ENCODE measurements at places on chromosomes 12 and 14.

DNA sequence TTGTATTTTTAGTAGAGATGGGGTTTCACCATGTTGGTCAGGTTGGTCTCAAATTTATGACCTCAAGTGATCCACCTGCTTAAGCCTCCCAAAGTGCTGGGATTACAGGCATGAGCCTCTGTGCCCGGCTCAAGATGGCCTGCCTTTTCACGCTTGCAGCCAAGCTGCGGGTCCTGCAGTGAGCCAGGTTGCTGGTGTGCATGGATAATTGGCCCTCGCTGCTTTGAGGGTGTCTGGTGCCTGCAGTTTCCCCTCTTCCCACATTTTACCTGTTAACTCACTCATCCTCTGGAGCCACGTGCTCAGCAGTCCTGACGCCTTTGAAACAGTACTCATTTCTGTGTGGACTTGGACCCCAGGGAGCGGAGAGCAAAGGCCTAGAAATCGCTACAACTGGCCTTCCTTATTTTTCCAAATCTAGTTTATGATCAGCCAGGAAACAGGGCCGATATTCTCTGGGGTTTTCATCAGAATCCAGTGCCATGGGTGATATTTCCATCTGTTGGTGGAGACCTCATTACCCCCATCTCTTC lies 42.2 kb downstream of the TPCN1 start:
- DNase-seq = no peak

GRCh38 chr12:26786491-26786864 lies 46.5 kb downstream of the ITPR2 start:
- no peak for DNase-seq

- no peak for DNase-seq
Observed at GRCh38 chr14:63011623-63012022, 33.6 kb downstream of the KCNH5 start.

- DNase-seq = no peak
Observed at GRCh38 chr12:93536766-93537488, 35.5 kb upstream of the SOCS2 start.

- no peak for DNase-seq
Observed at GRCh38 chr12:25332143-25332542, 81.4 kb upstream of the KRAS start.

- DNase-seq = no peak
Observed at GRCh38 chr14:100658181-100658886, 68.4 kb upstream of the DLK1 start.

GRCh38 chr12:67161322-67161918 lies 107.7 kb upstream of the CAND1 start:
- DNase-seq = peak; percentile 38

GRCh38 chr12:3342051-3342450 lies 149.0 kb upstream of the PRMT8 start:
- DNase-seq = peak; percentile 1

DNA sequence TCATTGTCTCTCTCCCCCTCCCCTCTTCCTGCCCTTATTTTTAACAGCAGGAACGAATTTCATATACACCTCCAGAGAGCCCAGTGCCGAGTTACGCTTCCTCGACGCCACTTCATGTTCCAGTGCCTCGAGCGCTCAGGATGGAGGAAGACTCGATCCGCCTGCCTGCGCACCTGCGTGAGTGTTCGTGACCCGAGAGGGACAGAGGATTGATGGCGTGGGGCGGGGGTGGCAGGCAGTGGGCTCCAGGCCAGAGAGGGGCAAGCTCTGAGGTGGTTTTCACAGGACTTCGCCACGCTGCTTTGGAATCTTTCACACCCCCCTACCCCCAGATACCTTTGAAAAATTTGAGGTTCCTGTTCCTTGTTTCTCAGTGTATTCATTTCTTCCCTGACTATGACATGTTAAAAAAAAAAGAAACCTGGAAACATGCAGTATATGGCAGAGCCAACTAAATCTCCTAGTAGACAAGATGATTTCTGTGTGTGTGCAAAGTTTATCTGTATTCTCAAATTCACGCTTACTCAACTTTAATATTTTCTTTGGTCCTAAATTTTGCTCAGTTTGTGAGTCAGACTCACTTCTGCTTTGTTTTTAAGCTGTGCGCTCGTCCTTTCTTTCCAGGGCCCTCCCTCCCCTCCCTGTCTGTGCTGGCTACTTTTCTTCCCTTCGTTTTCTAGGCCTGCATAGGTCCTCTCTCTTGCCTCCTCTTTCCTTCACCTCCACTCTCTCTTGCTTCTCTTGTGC lies 103.1 kb downstream of the ETV6 start:
- DNase-seq = no peak

DNA sequence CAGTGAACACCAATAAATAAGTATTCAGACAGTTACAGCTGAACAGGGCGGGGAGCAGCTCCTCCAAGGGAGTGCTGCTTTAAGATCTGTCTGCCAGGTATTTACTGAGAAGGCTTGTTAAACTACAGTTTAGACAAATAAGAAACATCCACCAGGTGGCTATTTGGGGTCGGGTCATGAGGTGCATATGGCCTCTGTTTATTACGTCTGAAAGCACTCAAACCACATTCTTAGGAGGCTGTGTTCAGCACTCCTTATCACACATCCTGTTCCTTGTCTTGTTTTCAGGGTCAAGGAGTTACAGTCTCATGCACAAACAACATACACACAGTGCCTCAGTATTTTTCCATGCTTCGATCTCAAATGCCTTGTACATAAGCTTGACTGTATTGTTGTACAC lies 78.8 kb downstream of the KCNMB4 start:
- no peak for DNase-seq

- DNase-seq = peak; percentile 75
Observed at GRCh38 chr12:121811434-121812319, 7.9 kb downstream of the SETD1B start.

- DNase-seq = no peak
Observed at GRCh38 chr14:65238456-65238855, 136.1 kb upstream of the MAX start.

DNA sequence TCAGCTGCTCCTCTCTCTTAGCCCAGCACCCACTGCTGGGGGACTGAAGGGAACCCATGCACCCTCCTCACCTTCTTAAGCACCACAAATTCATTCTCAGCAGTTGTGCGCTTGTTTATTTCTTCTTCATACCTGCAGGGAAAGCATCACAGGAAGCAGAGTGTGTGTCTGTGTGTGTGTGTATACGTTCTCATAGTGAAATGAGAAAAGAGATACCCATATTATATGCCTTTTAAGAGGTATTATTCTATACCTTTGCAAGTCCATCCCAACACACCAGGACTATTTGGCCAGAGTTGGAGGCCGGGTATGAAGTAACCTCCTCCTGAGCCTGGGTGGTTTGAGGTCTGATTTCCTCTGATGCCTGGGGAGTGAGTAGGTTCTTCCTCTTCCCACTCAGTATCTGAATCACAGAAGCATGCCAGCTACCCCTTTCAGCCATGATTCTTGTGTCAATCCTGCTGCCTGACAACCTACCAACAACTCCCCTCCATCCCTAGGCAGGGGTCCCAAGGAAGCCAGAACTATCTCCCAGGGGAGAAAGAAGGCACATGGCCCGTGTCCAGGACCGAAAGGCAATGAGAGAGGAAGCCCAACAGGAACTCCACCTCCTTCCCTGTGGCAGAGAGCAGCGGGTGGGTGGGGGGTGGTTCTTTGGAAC lies 3.0 kb downstream of the KRT73 start:
- no peak for DNase-seq

DNA sequence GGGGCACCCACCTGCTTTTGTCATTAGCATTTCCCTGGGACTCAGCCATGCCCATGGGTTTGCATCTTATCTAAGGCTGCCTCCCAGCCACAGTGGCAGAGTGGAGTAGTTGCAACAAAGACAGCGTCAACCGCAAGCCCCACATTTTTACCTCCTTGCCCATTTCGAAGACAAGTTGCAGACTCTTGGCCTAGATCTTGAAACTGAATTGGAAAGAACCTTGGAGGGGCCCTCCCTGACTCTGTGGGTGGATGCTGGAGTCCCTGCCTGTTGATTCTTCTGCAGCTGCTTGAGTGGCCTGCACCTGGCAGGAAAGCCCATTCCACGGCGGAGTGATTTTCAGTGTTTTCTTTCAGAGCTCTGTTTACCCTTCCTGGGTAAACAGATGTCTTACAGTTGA lies 309.0 kb downstream of the VRK1 start:
- no peak for DNase-seq

DNA sequence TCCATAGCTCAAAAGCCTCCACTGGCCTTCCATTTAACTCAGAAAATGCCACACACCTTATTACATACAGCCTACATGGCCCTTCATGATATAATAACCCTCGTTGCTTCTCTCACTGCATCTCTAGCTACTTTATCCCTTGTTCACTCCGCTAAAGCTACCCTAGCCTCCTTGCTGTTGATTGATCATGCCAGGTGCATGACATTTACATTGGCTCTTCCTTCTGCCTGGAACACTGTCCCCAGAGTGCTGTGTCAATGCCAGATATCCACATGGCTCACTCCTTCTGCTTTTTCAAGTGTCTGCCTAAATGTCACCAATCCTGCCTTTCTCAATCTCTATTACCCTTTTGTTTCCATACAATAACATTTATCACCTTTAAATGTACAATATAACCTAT lies 58.3 kb downstream of the CAND1 start:
- no peak for DNase-seq

DNA sequence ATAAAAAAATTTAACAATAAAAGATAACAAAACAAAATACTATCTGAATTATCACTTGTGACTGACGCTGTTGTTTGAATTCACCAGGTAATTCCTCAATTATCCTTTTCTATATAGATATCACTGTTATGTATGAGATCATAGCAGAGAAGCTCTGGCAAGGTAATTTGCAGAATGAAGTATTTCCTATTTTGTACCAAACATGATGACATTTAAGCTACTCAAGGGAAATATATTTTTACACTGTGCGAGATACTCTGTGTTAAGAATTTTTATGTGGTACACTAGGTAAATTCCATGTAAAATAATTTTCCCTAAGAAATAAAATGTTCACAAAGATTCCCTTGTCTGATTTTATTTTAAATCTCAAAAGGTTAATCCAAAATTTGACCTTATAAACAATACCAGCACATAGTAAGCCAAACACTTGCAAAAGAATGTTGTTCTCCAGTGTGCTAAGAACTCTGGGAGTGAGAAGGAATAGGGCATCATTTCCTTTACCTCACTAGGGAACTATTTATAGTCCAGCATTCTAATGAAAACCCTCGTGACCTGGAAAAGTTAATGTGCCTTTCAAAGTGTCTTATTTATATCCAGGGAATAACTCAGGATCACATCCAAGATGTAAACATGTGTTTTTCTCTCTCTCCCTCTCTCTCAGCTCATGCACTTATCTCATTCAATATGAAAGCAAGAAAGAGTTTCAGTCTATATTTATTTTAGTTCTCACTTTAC lies 115.2 kb upstream of the RAP1B start:
- DNase-seq = no peak

- DNase-seq = no peak
Observed at GRCh38 chr12:25151476-25151875, 43.5 kb downstream of the DNAI7 start.

- DNase-seq = no peak
Observed at GRCh38 chr12:41520869-41521268, 332.7 kb downstream of the PDZRN4 start.

DNA sequence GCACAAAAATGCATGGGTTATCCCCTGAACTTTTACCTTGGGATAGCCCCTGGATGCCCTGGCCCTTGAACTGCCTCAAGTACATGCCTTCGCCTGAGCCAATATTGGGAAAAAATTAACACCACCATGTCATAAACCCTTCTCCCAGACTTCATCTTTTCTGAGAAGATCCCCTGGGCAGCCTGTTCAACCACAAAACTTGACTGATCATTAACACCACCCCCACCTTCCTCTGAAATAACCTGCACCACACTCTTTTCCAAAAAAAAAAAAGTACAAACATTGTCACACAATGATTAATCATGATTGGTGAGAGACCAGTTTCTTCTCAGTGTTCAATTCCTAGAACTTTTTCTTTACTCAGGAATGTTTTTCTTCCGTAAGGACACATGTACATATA lies 217.9 kb downstream of the PAX9 start:
- DNase-seq = no peak

DNA sequence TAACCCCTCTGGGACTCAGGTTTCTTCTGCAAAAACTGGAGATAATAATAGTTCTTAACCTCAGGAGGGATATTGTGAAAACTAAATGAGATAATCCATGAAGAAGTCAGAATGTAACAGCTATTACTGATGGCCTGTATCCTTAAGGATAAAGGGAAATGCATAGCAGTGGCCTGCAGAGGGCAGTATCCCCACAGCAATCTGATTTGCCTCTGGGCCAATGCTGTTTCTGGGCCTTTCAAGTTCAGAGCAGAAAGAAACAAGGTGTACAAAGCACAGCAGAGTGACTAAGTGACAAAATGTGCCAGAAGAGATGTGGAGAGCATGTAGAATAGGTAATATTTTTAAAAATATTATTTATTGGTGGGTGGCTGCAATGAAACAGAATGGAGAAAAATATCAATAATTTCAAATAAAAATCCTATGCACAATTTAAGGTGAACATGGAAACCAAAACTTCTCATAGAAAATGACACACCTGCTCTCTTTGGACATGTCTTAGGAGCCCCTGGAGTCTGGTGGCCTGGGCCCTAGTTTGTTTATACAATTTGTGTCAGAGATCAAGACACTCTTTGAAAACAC lies 90.3 kb downstream of the C12orf75 start:
- peak; percentile 41 for DNase-seq

- DNase-seq = no peak
Observed at GRCh38 chr14:94042433-94043091, 16.4 kb downstream of the OTUB2 start.

GRCh38 chr14:95364481-95365209 lies 44.9 kb upstream of the CLMN start:
- no peak for DNase-seq

- DNase-seq = no peak
Observed at GRCh38 chr14:51094282-51094821, 553 bp downstream of the TRIM9 start.

DNA sequence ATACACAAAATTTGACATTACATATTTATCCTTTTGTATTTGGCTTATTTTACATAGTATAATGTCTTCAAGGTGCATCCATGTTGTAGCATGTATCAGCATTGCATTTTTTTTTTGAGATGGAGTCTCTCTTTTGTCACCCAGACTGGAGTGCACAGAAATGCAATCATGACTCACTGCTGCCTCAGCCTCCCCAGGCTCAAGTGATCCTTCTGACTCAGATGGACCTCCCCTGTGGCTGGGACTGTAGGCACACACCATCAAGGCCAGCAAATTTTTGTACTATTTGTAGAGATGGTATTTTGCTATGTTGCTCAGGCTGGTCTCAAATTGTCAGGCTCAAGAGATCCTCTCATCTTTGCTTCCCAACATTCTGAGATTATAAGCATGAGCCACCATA lies 214.4 kb upstream of the ALG10B start:
- no peak for DNase-seq

GRCh38 chr14:74507085-74507484 lies 13.5 kb downstream of the ISCA2 start:
- no peak for DNase-seq

DNA sequence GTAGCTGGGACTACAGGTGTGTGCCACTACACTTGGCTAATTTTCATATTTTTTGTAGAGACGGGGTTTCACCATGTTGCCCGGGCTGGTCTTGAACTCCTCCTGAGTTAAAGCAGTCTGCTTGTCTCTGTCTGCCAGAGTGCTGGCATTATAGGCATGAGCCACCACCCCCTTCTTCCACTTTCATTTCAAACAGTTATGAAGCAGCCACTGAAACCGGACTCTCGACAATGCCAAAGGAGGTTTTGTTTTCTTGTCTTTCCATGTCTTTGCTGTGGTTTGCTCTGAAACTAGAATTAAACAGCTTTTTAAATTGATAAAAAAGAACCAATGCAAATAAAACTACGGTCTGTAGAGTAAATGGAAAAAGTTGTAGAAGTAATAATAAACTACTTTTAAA lies 30.4 kb downstream of the RAP1B start:
- peak; percentile 28 for DNase-seq

GRCh38 chr14:100586403-100587085 lies 673 bp downstream of the BEGAIN start:
- no peak for DNase-seq
